ENCODE measurements at places on chromosomes 12 and 14. TPM values are rescaled to one million over a fixed set of nuclear protein-coding genes. Genes with fewer than 3 reads are reported as not detected.
A peak's percentile ranks its signal among the peaks of the same experiment; 100 is the strongest.

DEGS2 gene
- not detected for total RNA-seq

PLCZ1 gene
- not detected for total RNA-seq

CLEC14A gene
- not detected for total RNA-seq

ENO2 gene
- 13.4 TPM for total RNA-seq

TRIM9 gene
- 3.1 TPM for total RNA-seq

KRT77 gene
- total RNA-seq, result not detected

TM7SF3 gene
- 69.4 TPM for total RNA-seq

- DNase-seq, result no peak
Measured at GRCh38 chr12:77377622-77378021, 312.3 kb upstream of the E2F7 start.

DNA sequence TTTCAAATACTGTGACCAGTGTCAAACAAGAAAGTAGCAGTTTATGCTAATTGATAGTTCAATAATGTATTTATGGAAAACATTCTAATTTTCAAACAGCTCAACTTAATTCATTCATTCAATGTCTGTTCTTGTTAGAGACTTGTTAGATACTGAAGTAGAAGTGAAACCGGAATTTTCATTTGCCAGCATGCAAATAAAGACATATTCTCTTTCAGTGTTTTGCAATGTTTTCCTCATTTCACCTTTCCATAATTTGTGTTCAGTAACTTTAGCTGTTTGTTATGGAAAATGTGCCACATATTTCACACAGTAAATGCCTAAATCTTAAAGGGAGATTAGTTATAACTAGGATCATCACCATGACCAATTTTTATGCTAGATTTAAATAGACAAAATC, 21.2 kb downstream of the TAS2R50 start:
- no peak for DNase-seq

DNA sequence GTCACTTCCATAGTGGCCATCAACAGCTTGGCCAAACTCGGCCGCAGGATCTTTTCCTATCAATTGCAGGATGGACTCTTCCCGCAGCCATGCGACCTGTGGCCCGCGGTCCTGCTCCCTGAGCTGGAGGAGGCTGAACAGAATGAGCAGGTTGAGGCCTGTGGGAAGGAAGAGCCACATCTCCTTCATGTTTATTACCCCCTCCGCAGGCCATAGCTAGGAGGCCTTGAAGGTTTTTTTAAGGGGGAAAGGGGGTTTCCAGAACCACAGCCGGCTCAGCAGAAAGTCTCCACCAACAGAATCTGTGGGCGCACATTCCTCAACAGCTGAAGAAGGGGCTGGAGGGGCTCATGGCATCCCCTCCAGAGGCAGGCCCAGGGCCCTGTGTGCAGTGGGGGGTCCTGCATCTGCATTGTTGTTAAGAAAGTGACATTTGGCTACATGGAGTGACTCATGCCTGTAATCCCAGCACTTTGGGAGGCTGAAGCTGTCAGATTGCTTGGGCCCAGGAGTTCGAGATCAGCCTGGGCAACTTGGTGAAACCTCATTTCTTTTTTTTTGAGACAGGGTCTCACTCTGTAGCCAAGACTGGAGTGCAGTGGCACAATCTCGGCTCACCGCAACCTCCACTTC, 25.2 kb upstream of the PPP1R13B start:
- DNase-seq, result no peak

DNA sequence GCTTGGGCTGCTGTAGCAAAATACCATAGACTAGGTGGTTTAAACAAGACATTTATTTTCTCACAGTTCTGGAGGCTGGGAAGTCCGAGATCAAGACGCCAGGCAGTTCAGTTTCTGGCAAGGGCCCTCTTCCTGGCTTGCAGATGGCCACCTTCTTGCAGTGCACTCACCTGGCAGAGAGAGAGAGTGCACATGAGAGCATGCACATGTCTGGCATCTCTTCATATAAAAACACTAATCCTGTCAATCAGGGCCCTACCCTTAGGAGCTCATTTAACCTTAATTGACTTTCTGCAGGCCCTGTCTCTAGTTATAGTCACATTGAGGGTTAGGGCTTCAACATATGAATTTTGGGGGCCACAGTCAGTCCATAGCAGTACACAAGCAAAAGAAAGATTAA, 12.4 kb upstream of the EVL start:
- no peak for DNase-seq

GRCh38 chr12:94123127-94123526, 25.2 kb upstream of the PLXNC1 start:
- no peak for DNase-seq

GRCh38 chr14:63383776-63384367, 65.1 kb upstream of the GPHB5 start:
- DNase-seq, result no peak

GRCh38 chr14:90587918-90588317, 191.1 kb downstream of the CALM1 start:
- DNase-seq, result no peak

DNA sequence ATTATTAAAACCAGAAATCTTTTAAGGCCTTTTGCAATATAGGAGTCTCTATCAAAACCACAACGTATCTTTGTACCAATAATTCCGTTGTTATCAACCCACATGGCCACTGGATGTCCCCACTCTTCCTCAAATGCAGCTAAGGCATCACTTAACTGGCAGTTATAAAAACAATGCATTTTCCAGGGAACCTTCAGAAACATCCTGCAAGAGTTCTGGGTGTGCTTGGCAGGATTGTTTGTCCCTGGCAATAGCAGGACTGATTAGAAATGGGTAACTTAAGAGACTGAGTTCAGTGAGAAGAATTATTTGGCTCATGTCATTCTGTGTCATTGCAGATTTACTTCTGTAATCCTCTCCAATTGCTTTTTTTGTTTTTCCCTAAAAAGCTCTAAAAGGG, 112.0 kb downstream of the SLC15A5 start:
- peak; percentile 22 for DNase-seq

DNA sequence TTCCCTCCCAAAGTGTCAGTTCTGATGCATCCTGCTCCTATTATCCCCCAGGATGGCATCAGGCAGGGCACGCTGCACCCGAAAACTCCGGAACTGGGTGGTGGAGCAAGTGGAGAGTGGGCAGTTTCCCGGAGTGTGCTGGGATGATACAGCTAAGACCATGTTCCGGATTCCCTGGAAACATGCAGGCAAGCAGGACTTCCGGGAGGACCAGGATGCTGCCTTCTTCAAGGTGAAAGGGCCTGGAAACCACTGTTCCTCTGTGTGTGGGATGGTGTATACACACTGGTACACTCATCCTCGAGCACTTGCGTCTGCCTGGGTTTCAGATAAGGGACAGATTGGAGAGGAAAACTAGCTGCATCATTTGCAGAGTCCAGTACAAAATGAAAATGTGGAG, 1.0 kb downstream of the IRF9 start:
- DNase-seq, result no peak

DNA sequence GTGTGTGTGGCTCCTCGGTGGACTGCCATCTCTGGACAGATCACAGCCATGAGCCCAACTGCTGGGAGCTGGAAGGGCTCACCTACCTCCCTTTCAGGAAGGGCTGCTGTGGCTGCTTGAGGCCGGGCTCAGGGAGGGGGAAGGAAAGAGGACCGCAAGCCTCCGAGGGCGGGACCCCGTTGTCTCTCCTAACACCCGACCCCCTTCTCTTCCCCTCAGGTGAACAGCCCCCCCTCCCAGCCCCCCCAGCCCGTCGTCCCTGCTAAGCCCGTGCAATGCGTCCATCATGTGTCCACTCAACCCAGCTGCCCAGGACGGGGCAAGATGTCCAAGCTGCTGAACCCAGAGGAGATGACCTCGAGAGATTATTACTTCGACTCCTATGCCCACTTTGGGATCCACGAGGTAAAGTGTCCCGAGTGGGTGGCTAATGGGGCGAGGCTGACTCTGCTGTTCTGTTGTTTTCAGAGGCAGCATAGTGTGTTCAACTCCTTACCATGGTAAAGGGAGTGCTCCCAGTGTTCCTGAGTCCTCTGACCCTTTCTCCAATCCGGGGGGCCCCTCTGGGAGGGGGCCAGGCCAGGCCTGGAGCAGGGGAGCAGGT, 49.5 kb downstream of the PRMT8 start:
- no peak for DNase-seq

- no peak for DNase-seq
Measured at GRCh38 chr12:1357171-1357570, 237.2 kb downstream of the FBXL14 start.

DNA sequence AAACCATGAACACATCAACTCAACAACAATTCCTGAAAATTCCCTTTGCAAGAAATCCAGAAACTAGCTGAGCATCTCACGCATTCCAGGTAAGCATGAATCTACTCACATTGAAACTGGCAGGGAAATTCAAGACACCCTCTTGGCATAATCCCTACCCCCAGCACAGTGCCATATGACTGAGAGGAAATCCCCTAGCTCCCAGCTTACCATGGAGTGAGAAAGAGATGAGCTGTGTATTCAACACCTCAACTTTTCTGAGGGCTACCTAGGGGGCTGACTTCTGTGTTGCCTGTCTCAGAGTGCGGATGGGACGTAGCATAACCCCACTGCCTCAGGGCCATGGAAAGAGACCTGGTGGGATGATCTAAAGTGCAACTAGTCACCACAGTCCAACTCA, 37.7 kb upstream of the GPR132 start:
- DNase-seq, result no peak

- DNase-seq, result peak; percentile 9
Measured at GRCh38 chr12:68001486-68002466, 12.5 kb downstream of the IFNG-AS1 start.

- no peak for DNase-seq
Measured at GRCh38 chr14:47785058-47785457, 109.7 kb upstream of the MDGA2 start.

- DNase-seq, result no peak
Measured at GRCh38 chr12:77949943-77950342, 119.2 kb downstream of the NAV3 start.

- DNase-seq, result no peak
Measured at GRCh38 chr14:55712491-55712890, 132.5 kb downstream of the KTN1 start.

DNA sequence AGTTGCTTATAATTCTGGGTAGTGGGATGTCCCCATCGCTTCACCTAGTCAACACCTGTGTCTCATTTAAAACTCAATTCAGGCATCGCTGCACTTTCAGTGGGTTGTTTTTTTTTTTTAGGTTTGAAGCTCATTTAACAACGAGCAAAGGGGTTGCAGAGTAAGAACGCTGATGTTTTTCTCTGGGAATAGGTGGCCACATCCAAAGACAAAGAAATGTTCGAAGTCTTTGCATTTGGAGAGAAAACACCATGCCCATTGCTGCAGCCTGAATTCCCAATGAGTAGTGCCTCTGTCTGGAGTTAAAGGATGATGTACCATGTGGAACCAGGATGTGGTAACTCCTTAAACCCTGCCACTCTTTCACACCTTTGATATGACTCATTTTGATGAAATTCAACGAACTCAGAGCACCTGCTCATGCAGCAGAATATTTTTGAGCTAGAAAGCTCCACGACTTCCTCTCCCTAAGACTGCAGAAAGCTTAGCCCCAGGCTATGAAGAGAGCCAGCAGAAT, 35.1 kb upstream of the BATF start:
- DNase-seq, result no peak

DNA sequence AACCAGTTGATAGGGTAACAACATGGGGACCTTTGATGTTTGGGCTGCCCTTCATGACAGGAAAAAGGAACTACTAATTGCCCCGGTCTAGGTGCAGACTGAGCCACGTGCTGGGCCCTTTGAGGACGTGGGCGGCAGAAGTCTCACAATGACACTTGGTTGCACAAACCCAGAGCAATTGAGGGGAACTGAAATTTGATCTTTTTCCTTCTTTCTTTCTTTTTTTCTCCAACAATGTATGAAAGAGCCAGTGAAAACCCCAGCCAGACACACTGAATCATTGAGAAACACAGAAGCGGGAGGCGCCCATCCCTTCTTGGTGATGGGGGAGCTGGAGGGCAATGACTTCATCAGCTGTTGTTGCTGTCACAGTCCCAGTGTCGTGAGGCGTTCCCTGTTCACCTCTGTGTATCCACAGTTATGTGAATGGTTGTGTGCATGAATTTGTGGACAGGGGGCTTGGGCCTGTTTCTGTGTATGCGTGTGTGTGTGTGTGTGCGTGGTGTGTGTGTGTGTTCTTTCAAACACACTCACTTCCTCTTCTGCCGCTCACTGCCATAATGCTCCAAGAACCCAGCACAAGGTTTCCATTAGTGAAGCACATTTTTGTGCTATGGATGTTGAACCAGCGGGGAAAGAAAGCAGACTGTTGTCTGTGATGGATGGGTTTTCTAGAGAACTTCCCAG, 137.5 kb upstream of the CCND2 start:
- DNase-seq, result peak; percentile 60

DNA sequence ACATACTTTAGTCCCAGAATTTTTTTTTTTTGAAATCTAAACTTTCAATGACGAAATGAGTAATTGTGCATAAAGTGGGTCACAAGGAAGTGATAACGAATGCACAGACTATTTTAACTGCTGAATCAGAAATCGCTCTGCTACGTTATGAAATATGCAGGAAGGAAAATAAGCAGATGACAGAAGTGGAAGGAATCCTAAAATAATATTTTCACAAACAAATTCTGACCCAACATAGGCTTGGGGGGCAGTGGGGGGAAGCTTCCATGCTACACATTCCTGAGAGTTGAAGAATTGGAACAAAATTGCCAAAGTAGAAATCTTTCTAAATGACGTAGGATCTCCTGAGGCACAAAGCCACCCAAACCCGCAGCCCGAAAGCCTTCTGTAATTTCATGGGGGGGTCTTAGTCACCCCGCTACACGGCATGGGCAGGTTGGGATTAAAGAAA, 89.6 kb downstream of the ARF6 start:
- DNase-seq, result peak; percentile 85

GRCh38 chr12:27319848-27320247, 12.8 kb upstream of the BMAL2 start:
- DNase-seq, result no peak

- peak; percentile 55 for DNase-seq
Measured at GRCh38 chr14:99468836-99469592, 11.6 kb downstream of the SETD3 start.

DNA sequence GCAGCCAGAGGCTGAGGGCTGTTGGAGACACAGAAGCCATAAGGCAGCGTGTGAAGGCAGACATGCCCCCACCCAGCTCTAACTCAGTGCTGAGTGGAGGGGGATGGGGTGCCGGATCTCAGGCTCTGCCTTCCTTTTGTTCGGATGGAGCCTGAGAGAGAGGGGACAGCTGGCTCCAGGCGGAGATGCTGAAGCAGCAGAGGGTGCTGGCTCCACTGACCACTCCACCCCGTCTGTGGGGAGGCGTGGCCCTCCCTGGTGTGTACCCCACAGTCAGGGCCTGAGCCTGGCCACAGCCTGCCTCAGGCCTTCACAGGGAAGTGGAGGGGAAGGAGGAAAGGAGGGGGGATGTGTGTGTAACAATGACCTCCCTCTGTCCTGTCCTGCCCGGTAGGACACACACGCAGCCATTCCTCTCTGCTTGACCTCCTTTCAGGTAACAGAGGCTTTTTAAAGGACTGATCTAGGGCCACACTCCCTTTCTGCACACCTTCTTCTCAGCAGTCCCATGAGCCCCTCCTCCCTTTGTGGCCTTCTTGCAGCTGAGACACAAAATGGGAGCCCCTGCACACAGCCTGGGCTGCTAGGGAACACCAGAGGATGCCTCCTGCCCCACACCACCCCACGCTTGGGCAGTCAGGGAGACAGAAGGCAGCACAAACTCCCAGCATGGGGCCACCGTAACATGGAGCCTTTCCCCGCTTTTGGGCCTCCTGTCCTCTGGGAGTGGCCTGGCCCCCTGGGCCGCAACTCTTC, 9.6 kb upstream of the ENDOU start:
- no peak for DNase-seq
